ENCODE measurements at places on chromosomes 11 and 22.

DNA sequence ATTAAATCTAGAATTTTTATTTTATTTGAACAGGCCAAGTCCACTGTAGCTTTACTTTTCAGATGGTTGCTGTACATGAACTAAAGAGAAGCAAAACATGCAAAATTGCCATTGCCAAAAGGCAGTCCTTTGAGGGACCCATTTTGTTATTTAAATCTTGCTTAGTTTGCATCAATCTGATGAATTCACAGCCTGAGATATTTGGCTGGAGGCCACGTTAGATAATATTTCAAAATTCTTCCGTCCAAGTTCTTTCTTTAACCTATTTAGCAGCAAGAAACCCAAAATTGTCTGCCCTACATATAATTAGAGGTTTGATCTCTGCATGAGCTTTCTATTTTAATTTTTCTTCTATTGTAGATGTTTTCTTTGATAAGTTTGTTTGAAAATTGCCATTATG, 1706.9 kb upstream of the RAG2 start:
- DNase-seq, result no peak

GRCh38 chr22:20619045-20619892, 111.9 kb downstream of the MED15 start:
- no peak for DNase-seq

GRCh38 chr11:103183981-103184611, 74.9 kb downstream of the DYNC2H1 start:
- DNase-seq, result no peak

- DNase-seq, result no peak
Measured at GRCh38 chr11:120625565-120625964, 114.0 kb downstream of the GRIK4 start.

DNA sequence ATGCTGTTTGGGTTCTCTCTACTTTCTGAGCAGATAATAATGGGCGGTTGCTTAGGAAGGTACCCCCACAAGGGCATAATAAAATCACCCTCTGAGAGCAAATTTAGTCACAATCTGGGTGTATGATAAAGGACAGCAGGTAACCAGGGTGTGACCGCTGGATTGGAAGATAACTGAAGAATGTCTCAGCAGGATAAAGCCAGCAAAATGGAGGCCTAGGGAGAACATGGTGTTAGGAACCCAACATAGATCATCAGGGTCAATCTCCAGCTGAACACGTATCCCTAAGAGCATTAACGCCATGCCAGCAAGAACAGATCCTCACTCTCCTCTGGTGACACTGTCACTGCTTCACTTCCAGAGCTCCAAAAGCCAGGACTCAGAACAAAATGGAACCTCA, 64.5 kb upstream of the SCUBE2 start:
- DNase-seq, result no peak

- DNase-seq, result no peak
Measured at GRCh38 chr22:45008186-45008681, 1.6 kb downstream of the PHF21B start.

DNA sequence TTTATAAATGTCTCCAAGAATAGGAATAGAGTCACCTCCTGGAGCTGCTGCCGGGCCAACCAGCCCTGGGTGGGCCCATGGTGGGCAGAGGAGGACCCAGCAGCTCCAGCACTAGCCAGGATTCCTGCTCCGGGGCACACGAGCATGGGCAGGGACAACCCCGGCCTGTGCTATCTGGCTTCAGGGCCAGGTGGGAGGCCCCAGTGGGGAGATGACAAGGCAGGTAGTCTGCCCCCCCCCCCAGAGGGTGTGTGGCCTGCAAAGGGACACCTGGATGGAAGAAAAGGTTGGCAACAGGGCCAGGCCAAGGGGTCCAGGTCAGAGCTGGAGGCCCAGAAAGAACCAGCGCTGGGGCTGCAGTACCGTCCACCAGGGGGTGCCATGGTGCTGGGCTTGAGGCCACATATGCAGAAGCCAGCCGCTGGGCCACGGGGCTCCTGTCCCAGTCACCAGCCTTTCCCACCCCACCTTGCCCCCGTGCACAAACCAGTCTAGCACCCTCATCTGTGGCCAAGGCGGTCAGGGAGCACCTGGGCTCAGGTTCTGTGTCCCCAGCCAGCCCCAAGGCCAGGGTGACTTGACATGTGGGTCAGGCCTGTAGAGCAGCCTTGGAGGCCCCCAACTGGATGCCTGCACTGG, 3.4 kb downstream of the TSPAN32 start:
- no peak for DNase-seq

DNA sequence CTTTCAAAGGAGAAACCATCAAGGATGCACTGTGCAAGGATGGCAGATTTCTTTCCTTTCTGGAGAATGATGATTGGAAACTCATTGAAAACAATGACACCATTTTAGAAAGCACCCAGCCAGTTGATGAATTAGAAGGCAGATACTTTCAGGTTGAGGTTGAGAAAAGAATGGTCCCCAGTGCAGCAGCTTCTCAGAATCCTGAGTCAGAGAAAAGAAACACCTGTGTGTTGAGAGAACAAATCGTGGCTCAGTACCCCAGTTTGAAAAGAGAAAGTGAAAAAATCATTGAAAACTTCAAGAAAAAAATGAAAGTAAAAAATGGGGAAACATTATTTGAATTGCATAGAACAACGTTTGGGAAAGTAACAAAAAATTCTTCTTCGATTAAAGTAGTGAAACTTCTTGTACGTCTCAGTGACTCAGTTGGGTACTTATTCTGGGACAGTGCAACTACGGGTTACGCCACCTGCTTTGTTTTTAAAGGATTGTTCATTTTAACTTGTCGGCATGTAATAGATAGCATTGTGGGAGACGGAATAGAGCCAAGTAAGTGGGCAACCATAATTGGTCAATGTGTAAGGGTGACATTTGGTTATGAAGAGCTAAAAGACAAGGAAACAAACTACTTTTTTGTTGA, 9.8 kb downstream of the FAM111A start:
- no peak for DNase-seq

DNA sequence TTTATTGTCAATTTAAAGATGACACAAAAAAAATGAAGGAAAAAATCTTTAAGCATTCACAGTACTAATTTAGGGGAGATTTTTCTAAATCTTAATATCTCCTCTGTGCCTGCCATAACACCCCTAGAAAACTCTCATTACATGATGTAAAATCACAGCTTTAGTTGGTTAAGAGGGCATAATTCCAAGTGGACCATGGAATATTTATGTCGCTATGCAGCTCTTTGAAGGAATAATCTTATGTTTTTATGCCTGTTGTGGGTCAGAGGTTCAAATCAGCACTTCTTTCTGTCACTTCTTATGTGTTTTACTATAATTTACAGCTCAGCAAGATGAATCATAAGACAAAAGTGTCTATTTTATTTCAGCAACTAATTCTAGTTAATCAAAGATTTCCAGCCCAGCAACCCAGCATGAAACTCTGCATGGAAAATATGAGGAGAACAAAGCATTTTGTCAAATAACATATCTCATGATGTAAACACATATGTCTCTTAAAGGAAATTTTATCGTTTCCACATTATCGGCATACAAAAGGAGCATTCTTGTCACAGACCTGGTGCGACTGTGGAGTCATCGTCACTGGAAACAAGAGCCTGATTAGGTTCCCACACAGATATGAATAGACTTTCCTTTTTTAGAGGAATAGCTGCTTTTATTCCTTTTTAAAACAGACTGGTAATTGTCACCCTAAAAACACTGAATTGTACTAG, 274.8 kb downstream of the SOX6 start:
- DNase-seq, result no peak

DNA sequence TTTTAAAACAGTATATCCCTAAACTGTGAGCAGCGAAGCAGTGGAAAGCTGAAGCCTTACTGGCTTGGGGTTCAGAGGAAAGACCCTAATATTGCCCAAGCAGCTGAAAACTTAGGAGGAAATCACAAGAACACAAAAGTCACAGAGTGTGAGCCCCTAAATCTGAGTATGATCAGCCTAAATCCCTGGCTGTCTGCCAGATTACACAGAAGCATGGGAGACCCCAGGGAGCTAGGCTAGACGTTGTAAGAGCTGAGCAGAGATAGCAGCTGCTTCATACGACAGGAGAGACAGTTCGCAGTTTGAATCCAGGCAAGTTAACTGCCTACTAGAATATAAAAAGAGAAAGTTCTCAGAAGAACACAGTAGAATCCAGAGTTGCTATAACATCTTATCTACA, 81.2 kb downstream of the PACS1 start:
- DNase-seq, result no peak

DNA sequence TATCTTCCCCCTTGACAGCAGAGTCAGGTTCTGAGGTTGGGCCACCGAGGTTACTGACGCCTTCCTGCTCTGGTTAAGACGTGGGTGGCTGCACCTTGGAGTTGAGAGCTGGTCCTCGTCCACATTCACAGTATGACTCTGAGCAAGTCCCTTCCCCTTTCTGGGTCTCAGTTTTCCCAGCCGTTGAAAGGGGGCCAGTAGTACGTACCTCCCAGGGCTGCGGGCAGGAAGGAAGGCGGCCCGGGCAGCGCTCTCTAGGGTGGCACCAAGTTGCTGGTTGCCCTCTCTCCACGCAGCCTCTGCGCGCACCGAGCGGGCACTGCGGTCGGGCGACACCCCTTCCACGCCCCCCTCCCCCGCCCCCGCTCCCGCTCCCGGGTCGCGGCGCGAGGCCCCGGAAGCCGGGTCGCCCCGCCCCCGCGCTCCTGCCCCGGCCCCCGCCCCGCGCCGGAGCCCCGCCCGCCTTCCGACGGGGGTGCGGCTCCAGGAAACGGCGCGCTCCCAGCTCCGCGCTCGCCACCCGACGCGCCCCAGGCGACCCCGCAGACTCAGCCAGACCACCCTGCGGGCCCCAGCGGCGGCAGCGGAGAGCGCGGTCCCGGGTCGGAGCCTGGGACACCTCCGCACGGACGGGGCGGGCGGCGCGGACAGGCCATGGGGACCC, at the start of gene EHBP1L1:
Gene EHBP1L1, plus strand, starts transcription at position 486 of the 664 bp plus-strand sequence. CDS start 250 bp downstream, outside the sequence.
- no peak for DNase-seq

DNA sequence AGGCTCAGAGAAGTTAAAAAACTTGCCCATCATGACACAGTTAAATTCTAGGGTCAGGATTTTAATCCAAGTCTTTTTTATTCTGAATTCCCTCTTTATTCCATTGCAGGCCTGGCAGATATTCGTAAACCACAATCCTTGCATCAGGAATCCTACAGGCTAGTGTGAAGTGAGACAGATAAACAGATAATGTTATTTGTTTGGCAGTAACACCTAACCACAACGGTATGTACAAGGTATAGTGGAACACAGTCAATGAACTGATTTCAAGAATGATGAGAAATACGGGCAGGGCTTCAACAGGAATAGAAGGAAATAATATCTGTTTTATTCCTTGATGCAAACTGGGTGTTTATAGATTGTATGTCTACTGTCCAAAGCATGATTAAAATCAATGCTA, 32.0 kb upstream of the NARS2 start:
- no peak for DNase-seq

GRCh38 chr11:126135235-126136176, 72.8 kb upstream of the CDON start:
- DNase-seq, result no peak

- DNase-seq, result no peak
Measured at GRCh38 chr11:1146365-1146764, 11.4 kb upstream of the MUC5AC start.

GRCh38 chr11:46050003-46050461, 71.2 kb downstream of the PHF21A start:
- no peak for DNase-seq

GRCh38 chr22:47206164-47206563, 443.7 kb downstream of the TBC1D22A start:
- DNase-seq, result no peak

- no peak for DNase-seq
Measured at GRCh38 chr11:69657456-69657910, 16.5 kb downstream of the CCND1 start.

DNA sequence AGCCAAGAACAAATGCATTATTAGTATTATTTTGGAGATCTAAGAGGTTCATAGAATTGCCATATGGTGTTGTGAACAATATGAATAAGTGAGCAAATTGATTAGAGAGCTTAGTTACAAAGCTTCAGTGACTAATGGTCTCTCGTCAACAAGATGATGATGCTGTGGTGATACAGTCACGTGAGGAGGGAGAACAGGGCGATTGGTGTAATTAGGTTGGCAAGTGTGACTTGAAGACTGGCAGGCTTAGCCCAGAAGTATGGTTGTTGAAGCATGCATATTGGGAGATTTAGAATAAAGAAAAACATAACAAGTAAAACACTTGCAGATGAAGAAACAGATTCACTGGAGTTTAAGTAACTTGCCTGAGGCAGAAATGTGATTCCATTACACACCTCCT, 100.6 kb upstream of the SORL1-AS1 start:
- no peak for DNase-seq

DNA sequence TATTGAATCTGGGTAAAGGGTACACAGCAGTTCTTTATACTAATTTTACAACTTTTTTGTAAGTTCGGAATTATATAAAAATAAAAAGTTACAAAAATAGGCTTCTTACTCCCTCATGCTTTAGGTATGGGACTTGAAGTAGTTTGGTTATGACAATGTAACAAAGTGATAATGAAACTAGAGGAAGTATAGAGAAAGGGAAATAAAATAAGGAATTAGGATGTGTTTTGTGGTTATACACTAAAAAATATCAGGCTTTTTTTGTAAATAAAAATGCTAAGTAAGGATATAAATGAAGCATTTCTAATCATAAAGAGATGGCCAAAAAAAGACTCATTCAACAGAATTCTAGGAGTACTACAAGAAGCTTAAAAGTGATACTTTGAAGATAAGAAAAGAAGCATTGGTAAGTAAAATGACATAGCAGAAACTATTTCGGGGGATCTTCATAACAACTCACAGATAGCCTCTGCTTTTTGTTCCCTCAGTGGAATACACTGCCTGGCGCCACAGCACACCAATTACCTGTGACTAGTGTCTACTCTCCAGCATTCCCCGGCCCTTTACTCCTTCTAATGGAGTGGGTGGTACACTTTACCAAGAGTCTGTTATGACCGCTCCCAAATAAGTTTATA, 322.7 kb upstream of the PITPNB start:
- no peak for DNase-seq

DNA sequence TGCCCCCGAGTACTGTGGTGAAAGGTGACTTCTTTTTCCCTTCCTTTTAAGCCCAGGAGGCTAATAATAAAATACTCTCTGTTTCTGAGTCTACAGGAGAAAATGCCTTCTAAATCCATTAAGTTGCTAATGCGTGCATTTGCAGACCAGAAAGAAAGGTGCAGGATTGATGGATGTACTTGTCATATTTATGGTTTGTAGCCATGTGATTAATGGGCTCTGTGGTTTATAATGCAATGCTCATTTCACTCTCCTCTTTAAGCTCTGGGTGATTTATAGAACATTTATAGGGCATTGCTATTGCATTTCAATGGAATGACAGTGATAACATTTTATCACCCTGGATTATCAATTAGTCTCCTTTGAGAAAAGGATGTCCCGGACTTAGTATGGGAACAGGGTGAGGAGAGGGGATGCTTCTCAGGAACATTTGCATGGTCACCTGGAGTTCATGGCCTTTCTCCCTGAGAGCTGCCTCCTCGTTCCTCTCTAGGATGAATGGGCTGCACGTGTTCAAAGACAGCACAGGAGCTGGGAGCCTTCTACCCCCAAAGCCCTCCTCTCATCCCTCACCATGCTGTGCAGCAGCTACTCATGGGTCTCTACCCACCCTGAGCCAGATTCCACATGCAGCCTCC, 82.8 kb upstream of the HMGXB4 start:
- no peak for DNase-seq

All from SHP77 treated with DMSO at 0.1 percent for 48 hours (cell line).